ENCODE measurements at places on chromosomes 12 and 14.

- no peak for DNase-seq
These were observed 129.6 kb downstream of the GRIN2B start for GRCh38 chr12:13851828-13852227.

- DNase-seq: peak; percentile 9
These were observed 17.7 kb upstream of the CCDC91 start for GRCh38 chr12:28172434-28173030.

- no peak for DNase-seq
These were observed 79.8 kb downstream of the SLC15A4 start for GRCh38 chr12:128743916-128744315.

DNA sequence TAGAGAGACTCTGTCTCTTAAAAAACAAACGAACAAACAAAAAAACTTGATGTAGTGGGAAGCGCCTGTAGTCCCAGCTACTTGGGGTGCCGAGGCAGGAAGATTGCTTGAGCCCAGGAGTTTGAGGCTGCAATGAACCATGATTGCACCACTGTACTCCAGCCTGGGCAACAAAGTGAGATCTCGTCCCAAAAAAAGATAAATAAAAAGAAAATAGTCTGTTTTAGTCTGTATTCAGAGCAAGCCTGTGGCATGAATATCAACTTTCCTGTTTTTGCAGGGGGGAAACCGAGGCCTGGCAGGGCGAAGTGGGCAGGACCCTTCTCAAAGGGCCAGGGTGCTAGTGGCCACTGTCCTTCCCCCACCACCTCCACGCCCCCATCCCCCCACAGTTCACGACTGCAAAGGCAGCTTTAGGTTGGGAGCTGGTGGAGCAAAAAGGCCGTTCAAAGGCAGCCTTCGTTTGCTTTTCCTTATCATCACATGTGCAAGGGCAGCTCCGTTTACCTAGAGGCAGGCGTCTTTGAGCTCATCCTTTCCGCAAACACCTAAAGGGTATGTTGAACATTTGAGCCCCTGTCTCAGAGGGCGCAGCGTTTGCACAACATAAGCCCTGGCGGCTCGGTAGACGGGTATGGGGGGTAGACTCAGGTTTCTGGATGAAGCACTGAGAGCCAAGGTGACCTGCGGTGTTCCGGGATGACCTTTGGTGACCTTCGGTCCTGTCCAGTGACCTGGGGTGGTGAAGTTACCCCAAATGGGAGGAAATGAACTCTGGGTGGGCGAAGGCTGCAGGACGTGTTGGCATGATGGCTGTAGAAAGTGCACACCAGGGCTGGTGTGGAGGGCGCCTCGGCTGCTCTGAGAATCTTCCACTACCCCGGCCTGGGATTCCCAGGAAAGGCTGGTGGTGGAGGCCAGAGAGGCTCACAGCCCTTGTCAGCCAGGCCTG is 8.7 kb upstream of the MEG3 start:
- DNase-seq: no peak

GRCh38 chr12:25845415-25845814 is 113.1 kb upstream of the RASSF8 start:
- DNase-seq: no peak

GRCh38 chr12:49461221-49461620 is 77.6 kb upstream of the KCNH3 start:
- DNase-seq: no peak

- DNase-seq: no peak
These were observed 18.6 kb downstream of the HHIPL1 start for GRCh38 chr14:99663386-99664057.

GRCh38 chr14:49999146-49999761 is 106.4 kb downstream of the ARF6 start:
- DNase-seq: no peak

DNA sequence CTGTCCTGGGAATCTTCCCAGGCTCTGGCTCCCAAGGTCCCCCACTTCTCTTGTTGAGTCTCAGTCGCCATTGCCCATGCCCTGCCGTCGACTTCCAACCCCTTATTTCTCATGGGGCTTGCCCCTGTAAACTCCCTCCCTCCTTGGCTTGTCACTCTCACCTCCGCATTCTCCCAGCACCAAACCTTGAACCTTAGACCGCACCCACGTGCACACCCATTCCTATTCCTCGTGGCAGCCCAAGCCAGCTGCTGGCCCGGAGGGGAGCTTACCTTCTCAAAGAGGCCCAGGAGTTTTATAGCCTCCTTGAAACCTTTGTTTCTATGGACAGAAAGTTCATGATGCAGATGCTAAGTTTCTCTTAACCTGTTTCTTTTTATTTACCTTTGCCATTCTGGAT is 4.6 kb downstream of the JDP2 start:
- DNase-seq: no peak

- DNase-seq: no peak
These were observed 13.1 kb downstream of the GPR68 start for GRCh38 chr14:91231446-91231845.

- DNase-seq: no peak
These were observed 95.5 kb downstream of the SLC6A15 start for GRCh38 chr12:84816916-84817695.

- no peak for DNase-seq
These were observed 242.4 kb downstream of the SLC15A4 start for GRCh38 chr12:128581321-128581761.

Data from NCI-H187 (cell line).